NCI-H1417 treated with DMSO at 0.1 percent for 48 hours (cell line): ENCODE measurements at places on chromosomes 7 and 10.

DNA sequence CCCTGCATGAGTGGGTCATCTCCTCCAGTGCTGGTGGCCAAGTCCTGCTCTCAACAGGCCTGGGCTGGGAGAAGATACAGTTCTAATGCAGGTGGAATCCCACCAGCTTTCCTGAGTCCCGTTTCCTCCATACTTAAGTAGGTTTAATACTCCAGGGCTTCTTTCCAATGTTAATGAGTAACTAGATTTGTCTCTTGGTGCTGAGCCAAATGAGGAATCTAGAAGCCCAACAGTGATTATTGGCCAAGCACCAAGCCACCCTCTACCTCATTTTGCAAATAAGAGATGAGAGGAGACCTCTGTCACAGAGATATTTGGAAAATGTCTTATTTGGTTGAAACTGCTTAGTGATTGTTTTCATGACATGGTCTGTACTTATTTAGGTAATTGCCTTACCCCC lies 37.1 kb downstream of the STARD3NL start:
- no peak for DNase-seq

DNA sequence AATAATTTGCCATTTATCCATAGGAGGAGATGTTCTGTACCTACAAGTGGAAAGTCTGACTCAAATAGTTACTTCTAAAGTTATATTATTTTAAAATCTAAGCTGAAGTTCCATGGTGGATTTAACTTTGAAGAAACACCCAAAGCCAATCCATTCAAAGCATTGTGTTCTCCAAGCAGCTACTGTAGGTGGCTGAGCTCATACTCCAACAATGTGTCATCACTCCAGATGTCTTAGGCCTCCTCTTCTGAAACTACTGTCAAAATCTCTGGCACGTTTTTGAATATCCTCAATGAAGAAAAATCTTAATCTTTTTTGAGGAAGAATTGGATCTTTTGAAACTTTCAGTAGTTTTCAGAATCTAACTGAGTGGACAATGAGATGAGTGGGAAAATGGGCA lies 169.1 kb downstream of the PTEN start:
- no peak for DNase-seq

GRCh38 chr7:620056-620455 lies 100.4 kb upstream of the PDGFA start:
- DNase-seq = no peak

DNA sequence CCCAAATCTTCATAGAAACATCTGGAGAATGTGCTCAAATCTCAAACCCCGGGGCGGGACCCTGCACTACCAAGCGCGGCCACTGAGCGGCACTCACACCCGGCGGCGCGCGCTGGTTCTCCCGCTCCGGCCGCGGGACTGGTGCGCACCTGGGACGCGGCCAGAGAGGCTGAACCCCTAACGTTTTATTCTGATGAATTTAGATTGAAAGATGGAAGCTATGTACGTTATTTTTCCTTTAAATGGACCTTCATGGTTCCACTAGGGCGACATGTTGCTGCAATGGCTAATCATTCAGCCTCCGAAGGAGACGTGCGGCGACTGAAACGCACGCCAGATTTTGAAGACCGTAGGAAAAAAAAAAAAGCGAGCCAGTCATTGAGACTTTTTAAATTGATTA lies 107.0 kb upstream of the INSIG1 start:
- DNase-seq = no peak

- DNase-seq = no peak
Measured at GRCh38 chr7:35389636-35390035, 135.7 kb upstream of the TBX20 start.

- no peak for DNase-seq
Measured at GRCh38 chr10:61845950-61846268, 55.6 kb upstream of the ARID5B start.

DNA sequence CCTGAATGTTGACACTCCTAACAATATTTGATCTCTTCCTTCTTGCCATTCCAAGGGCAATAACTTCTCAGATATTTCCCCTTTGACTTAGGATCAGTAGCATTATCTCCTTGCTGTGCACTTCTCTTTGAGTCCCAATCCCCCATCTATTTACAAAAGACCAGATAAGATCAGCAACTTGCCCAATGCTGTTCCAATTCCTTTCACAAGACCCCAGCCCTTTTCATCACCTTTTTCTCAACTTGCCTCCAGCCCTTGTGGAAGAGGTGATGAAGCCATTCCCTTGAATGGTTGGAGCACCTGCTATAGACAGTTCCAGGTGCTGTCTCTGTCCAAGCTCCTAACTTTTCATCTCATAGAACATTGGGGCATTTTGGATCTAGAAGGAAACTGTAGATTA lies 51.1 kb upstream of the ARID5B start:
- DNase-seq = no peak

DNA sequence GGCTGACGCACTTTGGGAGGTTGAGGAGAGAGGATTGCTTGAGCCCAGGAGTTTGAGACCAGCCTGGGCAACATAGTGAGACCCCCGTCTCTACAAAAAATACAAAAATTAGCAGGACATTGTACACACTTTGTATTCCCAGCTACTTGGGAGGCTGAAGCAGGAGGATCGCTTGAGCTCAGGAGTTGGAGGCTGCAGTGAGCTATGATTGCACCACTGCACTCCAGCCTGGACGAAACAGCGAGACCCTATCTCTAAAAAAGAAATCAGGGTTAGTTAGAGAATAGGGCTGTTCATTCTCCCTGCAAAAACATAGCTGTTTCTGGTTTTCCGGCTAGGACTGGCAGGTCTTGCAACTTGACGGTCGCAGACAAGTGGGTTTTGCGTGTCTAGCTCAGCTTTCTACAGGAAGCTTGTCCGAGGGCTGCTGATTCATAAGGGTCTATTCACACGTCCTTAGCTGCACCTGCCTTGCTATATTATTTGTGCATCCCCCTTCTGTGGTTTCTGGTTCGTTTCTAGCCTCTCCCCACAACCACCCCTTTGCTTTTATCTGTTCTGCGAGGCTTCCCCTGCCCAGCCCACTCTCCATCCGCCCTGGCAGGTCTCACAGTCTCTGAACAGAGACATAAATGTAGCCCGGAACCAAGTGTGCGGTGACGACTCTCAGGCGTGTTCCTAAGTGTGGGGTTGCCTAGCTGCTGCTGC lies 10.7 kb downstream of the AMZ1 start:
- DNase-seq = no peak

- peak; percentile 13 for DNase-seq
Measured at GRCh38 chr7:106462365-106462859, 177.6 kb upstream of the NAMPT start.

DNA sequence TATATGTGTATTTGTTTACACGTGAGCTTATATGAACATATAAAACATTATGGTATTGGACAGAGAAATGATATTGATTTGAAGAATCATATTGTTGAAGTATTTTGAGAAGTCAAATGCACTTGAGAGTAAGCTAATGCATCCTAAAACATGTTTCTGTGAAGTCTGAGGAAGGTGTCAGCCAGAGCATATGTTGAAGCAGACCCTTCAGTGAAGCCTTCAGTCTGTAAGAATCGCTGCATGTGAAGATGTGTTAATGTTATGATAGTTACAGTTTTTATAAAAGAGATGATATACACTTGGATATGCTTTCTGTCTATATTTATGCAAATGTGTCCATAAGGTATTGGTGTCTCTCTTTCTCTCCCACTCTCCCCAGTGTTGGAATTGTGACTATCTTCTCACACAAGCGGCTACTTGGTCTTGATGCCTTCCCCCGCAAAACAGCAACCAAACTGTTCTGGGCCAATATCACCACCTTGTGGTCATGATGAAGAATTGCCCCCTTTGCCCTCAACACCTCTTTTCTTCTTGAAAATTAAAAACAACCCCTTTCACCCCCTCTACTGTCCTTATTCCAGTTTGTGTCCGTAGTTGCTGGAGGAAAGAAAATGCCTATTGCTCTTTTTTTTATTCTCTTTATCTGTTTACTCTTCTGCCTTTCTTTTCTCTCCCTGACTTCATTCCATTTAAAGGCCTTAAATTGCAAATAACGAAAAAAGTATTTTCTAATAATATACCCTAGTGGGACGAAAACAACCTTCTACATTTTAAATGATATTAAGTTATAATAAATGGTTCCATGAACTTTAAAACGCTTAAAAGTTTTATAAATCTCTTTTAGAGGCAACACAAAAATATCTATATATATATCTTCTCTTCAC lies 64.9 kb downstream of the IKZF1 start:
- DNase-seq = no peak
